ENCODE measurements at places on chromosomes 13 and 19. TPM values are rescaled to one million over a fixed set of nuclear protein-coding genes. Genes with fewer than 3 reads are reported as not detected.

GRCh38 chr19:31671411-31672035 lies 322.3 kb upstream of the TSHZ3 start:
- no peak for DNase-seq

- DNase-seq, result no peak
Observed at GRCh38 chr13:67318398-67318797, 88.3 kb upstream of the PCDH9 start.

PDX1 gene
- total RNA-seq, result not detected

GRCh38 chr13:38902551-38902950 lies 88.1 kb downstream of the STOML3 start:
- peak; percentile 69 for DNase-seq

SYNGR4 gene
- not detected for total RNA-seq

- no peak for DNase-seq
Observed at GRCh38 chr19:33409906-33410685, 36.6 kb downstream of the CEBPG start.

GRCh38 chr19:12543855-12544254 lies 7.4 kb downstream of the ZNF564 start:
- peak; percentile 51 for DNase-seq

- DNase-seq, result no peak
Observed at GRCh38 chr19:3162418-3163229, 15.9 kb upstream of the S1PR4 start.

DNA sequence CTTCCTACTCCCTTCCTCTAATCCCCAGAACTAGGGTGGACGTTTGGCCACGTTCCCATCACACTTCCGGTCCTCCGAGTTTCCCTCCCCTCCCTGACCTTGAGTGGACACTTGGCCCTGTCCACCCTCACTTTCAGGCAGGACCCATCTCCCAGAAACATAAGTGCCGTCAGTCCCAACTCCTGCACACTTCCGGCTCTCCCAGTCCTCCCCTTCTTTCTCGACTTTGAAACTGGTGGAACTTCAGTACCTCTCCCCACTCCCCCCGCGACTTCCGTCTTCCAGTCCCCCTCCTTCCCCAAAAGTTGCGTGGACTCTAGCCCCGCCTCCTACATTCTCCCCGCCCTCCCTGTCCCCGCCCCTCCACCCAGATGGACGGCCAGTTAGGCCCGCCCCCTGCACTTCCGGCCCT lies 278 bp upstream of the ZNF274 start:
- DNase-seq, result no peak

DNA sequence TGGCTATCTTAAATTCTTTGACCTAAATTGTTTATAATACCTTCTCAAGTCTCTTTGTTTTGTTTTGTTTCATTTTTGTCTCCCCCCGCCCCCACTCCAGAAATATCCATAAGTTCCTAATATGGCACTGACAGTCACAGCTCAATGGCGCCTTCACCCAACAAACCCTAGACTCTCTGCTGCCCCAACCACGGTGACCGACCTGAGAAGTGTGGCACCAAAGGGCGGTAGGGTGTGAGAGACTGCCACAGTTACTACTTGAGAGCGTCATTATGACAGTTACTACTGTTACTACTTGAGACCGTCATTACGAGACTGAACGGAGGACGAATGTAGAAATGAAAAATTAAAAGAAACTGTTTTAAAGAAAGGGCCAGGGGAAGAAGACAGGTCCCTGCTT lies 34.4 kb upstream of the PSPC1 start:
- no peak for DNase-seq

FSTL3 gene
- total RNA-seq, result 143 TPM

DNA sequence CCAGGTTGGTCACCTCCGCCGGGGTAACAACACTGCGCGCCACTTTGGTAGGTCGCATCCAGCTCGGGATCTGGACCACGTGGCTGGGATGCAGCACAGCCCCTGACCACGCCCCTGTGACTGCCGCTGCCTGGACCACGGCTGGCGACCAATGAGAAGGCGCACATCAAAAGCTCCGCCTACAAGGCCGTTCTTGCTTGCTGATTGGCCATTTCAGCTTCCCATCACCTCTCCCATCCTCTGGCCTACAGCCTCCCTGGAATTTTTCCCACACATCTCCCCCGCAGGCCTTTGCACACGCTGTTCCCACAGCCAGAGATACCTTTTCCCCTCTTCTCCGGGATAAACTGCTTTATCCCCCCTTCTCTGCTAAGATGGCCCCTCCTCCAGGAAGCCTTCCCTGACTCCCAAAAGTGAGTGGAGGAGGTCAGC lies 12.5 kb upstream of the MAP1S start:
- DNase-seq, result peak; percentile 15

C19orf47 gene
- 3.7 TPM for total RNA-seq

SIGLEC12 gene
- total RNA-seq, result not detected

IGFL2 gene
- 2.4 TPM for total RNA-seq

- DNase-seq, result no peak
Observed at GRCh38 chr19:44499559-44499958, 763 bp downstream of the ZNF180 start.
